ENCODE measurements at places on chromosomes 4 and X.

- DNase-seq, result peak; percentile 16
These were observed 790 bp downstream of the CLGN start for GRCh38 chr4:140426610-140427105.

GRCh38 chr4:137212601-137213000 is 319.7 kb downstream of the PCDH18 start:
- no peak for DNase-seq

GRCh38 chr4:145609481-145610427 is 9.4 kb upstream of the MMAA start:
- peak; percentile 63 for DNase-seq

- DNase-seq, result no peak
These were observed 162.5 kb downstream of the ATP10D start for GRCh38 chr4:47647544-47647943.

DNA sequence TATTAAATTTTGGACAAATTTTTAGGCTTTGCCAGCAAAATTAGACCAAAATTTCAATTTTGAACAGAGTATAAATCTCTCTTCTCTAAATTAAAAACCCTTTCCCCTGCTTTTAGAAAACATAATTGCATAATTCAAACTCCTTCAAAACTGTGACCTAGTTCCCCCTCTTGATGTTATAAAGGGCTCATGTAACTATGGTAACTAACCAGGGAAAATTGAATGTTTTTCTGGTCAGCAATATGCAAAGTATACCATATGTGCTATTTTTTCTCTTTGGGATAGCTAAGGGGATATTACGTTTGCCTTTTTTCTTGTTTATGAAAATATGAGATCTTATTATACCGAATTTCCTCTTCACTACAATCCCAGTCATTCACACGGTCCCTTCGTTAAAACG is 5.1 kb upstream of the ING2 start:
- no peak for DNase-seq

DNA sequence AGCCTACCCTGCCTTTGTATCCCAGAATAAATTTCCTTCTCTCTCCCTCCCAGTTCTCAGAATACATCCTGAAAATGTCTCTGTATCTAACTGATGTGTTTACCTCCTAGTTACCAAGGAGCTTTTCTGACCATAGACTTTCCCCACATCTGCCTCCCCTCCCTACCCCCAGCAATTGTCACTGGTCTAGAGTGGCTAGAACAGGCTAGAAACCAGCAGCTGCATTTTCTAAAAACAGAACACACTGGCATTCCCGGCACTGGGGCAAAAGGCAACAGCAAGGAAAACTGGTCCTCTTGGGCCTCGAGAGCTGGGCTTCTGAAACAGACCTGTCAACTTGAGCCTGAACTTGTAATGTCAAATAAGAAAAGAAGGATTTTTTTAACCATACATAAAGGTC is 16.4 kb downstream of the TASL start:
- DNase-seq, result no peak

GRCh38 chr4:54651050-54651449 is 6.7 kb upstream of the KIT start:
- DNase-seq, result no peak

- no peak for DNase-seq
These were observed 34.9 kb downstream of the MGST2 start for GRCh38 chr4:139700568-139700967.

DNA sequence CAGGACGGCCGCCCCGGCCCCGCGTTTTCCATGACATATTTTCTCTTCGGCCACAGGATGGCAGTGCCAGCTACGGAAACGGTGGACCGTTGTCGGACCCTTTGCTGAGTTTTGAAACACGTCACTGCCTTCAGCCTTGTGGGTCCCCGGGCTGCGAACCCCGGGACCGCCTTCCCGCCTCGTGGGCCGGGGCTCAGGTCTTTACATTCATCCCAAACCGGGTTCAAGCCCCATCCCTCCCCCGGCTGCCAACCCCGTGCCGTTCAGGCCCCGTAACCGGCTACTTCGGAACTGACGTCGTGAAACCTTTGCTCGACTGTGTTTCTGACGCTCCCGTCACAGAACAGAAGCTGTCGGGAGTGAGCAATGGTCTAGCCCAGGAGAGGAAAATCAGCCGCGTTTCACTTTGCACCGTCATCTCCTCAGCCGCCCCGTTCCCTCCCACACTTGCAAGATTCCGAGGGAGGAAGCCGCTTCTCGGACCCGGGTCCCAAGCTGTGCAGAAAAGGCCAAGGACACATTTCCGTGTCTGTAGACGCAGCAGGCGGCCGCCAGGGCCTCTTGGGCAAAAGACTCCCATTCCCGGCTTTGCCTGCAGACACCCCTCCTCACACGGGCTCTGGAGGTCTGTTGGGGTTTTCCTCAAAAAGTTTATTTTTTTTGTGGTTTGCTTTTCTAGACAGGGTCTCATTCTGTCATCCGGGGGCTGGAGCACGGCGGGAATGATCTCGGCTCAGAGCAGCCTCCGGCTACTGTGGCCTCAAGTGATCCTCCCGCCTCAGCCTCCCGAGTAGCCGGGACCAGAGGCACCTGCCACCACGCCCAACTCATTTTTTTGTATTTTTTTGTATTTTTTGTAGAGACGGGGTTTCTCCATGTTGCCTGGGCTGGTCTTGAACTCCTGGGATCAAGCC is 41.4 kb upstream of the PPP2R3B start:
- DNase-seq, result no peak

DNA sequence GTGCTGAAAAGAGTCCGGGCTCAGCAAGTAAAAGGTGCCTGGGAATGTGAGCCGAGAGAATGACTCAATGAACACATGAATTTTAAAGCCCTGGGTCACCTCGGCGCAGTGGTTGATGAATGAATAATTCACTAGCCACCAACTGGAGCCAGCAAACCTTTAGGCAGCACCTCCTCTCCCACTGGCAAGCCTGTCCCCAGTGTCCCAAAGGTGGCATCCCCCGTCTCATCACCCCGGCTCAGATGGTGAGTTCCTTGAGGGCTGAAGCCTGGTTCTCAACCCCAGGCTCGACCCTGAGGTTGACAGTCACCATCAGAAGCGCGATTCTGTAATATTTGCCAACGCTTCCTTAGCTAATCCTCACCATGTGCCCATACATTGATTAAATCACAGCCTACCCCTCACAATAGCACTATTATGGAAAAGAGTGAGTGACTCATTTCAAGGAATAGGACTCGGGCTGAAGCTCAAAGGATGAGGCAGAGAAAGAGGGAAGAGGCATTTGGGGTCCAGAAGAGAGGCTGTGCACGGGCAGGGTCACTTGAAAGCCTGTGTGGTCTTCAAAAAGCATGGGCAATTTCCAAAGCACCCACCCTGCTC is 2.7 kb upstream of the CCNQ start:
- DNase-seq, result no peak

DNA sequence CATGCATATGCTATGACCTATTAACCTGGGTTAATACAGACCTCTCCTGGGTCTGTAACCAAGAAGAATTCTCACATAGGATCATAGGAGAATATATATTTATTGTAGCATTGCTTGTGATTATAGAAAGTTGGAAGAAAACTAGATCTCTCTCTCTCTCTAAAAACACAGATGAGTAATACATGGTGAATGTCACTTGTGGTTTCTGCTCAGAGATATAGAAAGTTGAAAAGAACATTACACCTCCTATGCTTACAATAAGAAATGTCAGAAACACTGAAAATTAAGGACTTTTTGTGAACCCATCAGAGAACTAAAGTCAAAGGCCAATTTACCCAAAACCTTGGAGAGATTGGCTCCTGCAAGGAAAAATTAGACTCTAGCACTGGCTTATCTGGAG is 1389.5 kb downstream of the FAM133A start:
- no peak for DNase-seq

- no peak for DNase-seq
These were observed 8.9 kb downstream of the ADD1 start for GRCh38 chr4:2852481-2852921.

DNA sequence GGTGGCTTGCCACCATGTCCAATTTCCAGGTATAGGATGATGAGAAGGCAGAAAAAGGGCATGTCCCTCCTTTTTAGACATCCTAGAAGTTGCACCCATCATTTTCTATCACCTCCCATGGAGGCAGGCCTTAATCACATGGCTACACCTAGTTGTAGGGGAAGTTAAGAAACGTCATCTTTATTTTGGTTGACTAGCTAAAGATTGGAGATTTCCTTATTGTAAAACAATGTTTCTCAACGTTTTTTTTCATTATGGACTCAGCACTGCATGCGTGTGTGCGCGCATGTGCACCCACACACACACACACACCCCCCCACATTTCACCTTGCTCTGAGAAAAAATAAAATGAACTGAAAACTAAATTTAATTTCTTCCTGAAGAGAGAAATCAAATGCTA is 2.0 kb upstream of the CXCL9 start:
- no peak for DNase-seq

DNA sequence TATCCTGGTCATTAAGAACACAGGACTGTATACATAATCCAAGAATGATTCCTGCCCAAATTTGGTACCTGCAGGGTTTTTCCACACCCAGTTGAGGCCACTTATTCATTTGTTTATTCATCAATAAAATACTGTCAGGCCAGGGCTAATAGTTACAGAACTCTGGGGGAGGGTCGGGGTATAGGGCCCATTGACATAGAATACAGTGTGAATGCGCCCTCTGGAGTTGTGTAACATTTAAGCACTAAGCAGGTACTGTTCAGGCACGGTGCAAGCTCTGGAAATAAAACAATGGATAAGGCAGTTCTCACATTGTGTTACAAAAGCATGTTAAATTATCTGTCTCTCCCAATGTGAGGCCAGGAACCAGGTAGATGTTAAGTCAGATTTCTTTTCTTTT is 30.8 kb upstream of the LRBA start:
- DNase-seq, result peak; percentile 18

All from Calu3 (cell line).